Stomach (tissue), 19 donors: ENCODE measurements at places on chromosomes 16 and 17. TPM values are rescaled to one million over a fixed set of nuclear protein-coding genes. Genes with fewer than 3 reads are reported as not detected.
A peak's percentile ranks its signal among the peaks of the same experiment; 100 is the strongest.

DNA sequence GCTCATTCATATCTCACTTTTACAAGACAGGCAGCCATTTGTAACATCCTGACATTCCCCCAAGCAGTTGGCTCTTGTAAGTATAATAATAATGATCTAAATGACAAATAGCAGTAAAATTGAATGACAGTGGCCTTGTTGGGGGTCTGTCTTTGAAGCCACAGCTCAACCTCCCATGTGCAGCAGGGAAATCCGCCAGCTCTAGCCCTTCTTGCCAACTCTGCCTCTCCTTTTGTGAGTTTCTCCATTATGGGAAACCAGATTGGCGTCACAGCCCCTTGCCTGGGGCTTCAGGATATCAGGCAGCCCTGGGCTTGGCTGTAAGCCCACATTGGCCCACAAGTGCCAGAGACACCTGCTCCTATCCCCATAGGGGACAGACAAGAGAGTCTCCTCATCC is 70.4 kb upstream of the CACNG5 start:
- no peak for DNase-seq

- peak; percentile 57 for DNase-seq
Observed at GRCh38 chr17:1997289-1997926, 27.7 kb downstream of the RTN4RL1 start.

- DNase-seq, result no peak
Observed at GRCh38 chr17:7882068-7882467, 6.5 kb upstream of the CHD3 start.

DNA sequence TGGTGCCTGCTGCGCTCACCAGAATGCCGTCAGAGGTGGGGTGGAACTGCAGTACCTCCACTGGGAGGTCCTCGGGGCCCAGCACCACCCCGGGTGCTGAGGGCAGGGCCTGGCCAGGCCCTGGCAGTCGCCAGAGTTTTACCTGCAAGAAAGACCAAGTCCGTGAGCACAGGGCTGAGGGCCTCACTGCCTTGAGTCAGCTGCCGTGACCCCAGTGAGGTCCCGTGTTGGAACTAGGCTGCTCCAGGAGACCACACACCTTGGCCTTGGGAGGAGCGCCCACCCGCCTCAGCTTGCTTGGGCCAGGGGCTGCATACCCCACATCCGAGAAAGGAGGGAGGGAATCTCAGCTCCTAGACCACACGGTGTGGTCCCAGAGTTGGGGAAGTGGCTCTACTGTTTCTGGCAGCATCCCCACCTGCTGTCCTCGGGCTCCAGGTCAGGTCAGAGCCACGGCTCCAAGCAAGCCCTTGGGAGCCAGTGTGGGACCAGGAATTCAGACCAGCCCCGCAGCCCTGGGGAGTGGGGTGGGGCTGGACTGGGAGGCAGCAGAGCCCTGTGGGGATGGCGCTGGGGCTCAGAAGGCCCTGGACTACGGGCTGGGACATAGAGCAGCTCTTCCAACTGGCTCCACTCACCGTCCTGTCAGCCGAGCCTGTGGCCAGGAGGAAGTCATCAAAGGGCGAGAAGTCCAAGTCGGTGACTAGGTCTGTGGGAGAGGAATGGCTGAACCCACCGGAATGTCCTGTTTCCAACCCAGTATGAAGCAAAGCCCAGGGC is 8.7 kb downstream of the CORO7 start:
- DNase-seq, result peak; percentile 26

Gene CCL4L2
- total RNA-seq, result 0.73 TPM

DNA sequence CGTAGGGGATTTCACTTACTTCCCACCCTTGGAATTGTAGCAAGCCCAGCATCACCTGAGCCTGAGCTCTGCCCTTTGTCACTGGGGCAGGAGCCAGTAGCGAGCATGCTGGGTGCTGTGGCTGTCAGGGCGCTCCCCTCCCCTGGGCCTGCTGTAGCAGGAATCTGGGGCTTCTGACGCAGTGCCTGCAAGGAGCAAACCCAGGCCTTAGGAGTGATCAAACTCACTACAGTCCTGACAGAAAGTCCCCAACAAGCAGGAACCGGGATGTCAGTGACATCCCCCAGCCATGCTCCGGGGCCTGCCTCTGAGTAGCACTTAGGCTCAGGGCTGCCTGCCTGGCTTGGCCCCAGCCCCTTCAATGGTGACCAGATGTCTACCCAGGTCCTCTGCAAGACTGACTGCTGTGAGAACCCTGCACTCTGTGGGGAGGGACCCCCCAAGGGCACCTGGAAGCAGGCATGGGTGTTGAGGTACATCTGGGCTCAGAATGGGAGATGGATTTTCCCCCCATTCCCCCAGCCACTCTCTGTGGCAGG is 23.5 kb downstream of the PLD6 start:
- no peak for DNase-seq

DNA sequence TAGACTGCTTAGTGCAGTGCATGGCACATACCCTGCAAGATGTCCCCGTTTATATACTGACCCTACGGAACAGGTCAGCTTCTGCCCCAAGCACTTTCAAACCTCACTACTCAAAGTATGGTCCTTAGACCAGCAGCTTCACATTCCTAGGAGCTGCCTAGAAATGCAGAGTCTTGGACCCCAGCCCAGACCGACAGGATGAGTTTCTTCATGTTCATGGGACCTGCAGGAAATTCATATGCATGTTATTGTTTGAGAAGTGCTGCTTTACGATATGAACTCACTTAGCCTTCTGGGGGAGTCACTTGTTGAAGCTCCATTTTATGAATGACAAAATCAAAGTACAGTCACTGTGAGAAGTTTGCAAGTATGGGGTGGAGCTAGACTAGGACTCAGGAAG is 82.6 kb downstream of the DYNLRB2 start:
- no peak for DNase-seq

- no peak for DNase-seq
Observed at GRCh38 chr17:32773856-32774694, 102.8 kb downstream of the MYO1D start.

DNA sequence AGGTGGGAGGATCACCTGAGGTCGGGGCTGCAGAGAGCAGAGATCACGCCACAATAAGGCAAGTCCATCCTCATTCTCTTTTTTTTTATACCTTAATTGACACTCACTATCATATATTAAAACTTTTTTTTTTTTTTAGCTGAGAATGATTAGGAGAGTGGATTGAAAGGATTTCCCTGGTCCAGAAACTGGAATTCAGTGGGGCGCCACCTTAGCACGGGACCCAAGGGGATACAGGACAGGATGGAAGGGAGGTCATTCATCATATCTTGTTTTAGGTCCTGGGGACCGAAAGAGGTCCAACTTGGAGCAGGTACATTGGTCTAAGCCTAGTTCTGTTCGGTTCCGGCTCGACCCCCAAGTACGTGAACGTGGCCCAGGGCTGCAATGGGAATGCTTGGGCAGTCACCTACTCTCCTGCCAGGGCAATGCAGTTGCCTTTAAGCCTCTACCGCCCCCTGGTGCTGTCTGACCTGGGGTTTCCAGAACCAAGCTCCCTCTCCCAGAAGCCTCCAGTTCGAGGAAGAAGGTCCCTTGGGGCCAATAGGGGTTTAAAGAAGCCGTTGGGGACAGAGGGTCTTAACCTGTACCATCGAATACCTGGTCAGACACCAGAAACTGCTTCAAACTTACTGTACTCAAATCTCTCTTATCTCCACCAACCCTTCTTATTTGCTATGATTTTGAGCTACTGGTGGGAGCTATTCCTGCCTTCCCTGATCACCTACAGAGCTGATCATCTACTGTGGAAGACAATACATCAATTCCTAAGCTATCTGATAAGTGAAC is 19.9 kb upstream of the GPATCH8 start:
- peak; percentile 79 for DNase-seq

- peak; percentile 71 for DNase-seq
Observed at GRCh38 chr16:2428051-2428783, 1.0 kb upstream of the CCNF start.
